ENCODE measurements at places on chromosomes 13 and 19. TPM values are rescaled to one million over a fixed set of nuclear protein-coding genes. Genes with fewer than 3 reads are reported as not detected.

DNA sequence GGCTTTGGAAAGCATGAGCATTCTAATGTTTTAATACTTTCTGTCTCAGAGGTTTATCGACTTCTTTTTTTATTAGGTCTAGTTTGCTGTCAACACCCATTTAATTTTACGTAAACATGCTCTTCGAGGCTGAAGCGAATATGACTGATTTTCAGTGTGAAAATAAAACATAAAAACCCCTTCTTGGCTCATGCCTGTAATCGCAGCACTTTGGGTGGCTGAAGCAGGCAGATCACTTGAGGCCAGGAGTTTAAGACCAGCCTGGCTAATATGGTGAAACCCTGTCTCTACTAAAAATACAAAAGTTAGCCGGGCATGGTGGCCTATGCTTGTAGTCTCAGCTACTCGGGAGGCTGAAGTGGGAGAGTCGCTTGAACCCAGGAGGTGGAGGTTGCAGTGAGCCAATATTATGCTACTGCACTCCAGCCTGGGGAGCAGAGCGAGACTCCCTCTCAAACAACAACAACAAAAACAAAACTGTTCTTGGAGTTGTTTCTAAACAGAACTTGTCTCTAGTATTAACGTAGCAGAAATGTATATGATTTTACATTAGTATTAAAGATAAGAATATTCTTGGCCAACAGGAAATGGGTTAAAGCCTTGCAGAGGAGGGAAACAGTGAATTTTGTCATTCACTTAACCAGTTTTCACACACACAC, 7.1 kb upstream of the IGFL3 start:
- DNase-seq: no peak

GRCh38 chr13:98083507-98083906, 59.4 kb upstream of the FARP1 start:
- DNase-seq: no peak

- DNase-seq: no peak
Observed at GRCh38 chr13:114167426-114167825, 11.6 kb upstream of the CFAP97D2 start.

GRCh38 chr19:14375055-14375581, 6.1 kb upstream of the ADGRE5 start:
- DNase-seq: no peak

ZNF331 gene
- total RNA-seq: 46.8 TPM

DNA sequence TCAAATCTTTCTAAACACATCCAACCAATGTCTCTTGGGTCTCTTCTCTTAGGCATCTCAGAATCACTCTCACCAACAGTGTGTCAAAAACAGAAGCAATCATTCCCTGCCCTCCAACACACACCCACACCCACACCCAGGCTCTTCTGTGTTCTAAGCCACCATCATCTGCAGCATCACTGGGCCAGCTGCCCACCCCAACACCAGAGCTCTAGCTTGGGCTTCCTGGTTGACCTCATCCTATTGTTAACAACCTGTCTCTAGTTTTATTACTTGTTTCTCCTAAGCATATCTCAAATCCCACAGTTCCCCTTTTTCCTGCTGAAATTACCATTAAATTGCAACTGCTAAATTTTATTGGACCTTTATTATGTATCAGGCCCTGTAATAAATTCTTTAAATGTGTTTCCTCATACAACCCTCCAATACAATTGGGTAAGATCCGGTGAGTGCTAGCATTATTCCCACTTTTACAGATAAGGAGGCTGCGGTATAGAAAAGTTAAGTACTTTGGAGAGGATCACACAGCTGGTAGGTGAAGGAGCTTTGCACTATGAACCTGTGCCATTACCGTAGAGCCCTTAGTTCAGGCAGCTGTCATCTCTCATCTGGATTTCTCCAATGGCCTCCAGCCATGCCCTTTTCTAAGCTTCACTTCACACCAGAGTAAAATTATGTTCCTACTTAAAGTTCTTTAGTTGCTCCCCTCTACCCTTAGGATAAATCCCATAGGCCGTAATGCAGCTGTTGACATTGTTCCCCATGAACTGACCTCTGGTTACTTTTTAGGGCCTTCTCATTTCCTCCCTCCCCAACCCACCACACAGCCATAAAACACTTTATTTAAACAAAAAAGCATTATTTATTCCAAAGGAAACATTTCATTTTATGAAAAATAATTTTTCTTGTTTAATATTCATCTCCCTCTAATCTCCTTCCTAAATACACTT, 227.7 kb downstream of the B3GLCT start:
- no peak for DNase-seq
